Stimulated activated CD8-positive, alpha-beta memory T cell treated with anti-CD3 and anti-CD28 coated beads, Interleukin-4, amount 100 ng/mL, for 48 hours (primary cell): ENCODE measurements at places on chromosomes 6 and 20.

- no peak for DNase-seq
These were observed 619.0 kb downstream of the FRK start for GRCh38 chr6:115441651-115442050.

GRCh38 chr6:96659084-96659845 lies 96.3 kb downstream of the FHL5 start:
- no peak for DNase-seq

DNA sequence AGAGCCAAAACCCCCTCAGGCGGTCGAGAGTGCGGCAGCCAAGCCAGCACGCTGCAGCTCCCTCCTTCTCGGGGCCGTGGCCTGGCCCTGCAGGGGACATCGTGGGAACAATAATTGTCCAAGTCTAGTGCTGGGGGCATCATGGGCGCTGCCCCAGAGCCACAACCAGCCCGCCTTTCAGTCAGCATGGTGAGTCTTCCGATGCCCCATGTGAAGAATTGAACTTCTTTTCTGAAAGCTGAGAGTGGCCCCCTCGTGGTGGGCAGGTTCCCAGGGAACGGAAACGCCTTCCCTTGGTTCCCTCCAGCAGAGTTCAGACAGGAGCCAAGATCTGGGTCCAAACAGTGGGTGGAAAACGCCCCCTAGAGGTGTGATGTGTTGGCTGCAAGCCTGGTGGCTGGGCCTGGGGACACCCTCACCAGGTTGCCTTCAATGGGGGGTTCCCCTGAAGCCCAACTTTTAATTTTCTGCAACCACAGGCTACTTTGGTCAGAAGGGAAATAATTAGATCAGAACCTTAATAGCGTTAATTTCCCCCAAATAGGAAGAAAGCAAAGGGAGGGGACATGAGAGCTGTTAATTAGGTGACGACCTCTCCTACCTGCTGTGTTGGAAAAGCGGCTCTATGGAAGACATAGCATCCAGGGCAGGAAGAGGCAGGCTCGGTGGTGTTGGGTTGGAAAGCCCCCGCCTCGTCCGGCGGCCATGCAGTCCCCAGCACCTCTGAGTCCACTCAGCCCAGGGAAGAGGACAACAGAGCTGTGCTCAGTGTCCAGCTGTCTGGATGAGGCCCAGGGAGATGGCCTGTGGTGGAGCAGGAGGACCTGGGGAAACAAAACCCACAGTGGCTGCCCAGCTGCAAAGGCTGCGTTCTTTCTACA lies 4.7 kb upstream of the MRGBP start:
- peak; percentile 85 for DNase-seq

DNA sequence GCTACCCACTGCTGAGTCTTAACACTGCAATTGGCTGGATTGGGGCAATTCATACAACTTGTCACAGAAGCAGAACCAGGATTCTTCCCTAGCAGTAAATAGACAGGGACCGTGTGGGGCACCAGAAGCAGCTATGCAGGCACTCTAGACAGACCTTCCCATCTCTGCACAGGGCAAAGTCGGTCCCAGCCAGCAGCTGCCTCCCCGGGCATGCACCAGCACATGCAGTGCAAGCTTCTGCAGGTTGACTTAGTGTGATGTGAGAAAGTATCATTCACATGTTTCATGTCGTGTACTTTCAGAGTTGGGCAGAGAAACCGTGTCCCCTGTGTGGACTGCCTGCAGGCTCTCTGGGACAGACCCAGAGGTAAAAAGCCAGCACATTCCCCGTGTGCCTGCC lies 98.0 kb upstream of the FOXA2 start:
- no peak for DNase-seq

DNA sequence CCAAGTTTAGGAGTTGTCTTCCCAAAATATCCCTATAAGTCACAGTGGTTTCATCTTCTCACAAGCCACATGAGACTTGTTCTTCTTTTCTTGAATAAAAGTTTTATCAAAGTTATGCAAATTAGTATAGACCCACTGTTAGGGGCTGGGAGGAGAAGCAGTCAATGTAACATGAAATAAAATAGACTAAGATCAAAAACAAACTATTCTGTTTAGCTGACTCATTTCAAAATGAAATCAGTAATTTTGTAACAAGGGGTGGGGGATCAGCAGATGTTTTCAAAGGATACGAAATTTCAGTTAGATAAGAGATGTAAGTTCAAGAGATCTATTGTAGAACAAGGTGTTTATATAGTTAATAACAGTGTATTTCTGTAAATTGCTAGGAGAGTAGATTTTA lies 339.6 kb upstream of the PRDM1 start:
- no peak for DNase-seq

DNA sequence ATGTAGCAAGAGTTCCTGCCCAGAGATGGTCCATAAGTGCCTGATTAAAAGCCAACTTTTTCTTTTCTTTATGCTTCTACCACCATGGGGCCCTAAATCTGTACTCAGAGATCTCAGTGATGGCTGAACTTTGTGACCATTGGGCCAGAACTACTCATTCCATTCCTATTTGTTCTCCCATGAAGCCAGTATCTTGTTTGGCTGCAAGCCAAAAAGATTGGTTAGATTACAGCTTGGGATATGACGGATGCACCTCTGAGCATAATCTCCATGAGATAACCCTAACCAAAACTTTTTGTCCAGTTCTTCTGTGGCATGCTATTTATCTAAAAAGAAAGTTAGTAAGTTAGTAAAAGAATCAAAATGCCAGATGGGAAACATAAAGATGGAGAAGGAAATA lies 72.2 kb downstream of the PLCB4 start:
- DNase-seq: no peak

GRCh38 chr6:9225441-9225871 lies 790.1 kb upstream of the SLC35B3 start:
- no peak for DNase-seq

GRCh38 chr6:159535656-159536350 lies 157.2 kb downstream of the SOD2 start:
- no peak for DNase-seq
